GM06990 (cell line): ENCODE measurements at places on chromosomes 7 and 10.

- no peak for DNase-seq
Observed at GRCh38 chr10:86030312-86030711, 336.3 kb downstream of the GRID1 start.

DNA sequence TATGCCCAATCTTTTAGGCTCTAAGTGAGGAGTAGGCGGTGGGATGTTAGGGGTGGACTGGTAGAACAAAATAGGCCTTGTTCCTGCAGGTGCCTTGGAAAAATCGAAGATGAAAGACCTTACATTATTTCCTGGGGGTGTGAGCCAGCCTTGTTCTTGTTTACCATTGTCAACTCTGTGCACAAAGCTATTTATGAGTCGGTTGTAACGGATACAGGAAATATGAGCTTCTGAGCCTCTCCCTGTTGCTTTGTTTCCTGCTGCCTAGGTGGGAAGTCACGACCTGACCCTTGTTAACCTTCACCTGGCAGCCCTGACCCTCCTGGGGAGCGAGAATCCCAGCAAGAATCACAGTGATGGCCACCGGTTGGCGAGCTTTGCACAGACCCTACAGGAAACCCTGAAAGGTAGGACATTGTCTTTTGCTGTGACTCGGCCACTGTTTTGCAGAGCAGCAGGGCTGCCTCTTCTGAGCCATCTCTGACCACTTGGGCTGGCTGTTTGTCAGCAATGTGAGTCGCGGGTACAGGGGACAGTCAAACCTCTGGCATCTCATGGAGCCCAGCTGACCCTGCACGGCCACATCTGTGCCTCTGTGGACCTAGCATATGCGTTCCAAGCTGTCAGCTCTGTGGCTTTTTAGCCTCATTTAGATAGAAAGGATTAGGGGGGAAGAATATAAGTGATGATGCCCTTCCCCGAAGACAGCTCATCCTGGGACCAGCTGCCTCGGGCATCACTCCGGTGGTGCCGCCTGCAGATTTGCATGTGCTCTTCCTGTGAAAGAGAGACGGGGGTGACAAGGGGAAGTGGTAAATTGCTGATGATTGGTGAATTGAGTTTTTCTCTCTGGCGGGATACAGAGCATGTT, 102.1 kb upstream of the ANLN start:
- peak; percentile 29 for DNase-seq

DNA sequence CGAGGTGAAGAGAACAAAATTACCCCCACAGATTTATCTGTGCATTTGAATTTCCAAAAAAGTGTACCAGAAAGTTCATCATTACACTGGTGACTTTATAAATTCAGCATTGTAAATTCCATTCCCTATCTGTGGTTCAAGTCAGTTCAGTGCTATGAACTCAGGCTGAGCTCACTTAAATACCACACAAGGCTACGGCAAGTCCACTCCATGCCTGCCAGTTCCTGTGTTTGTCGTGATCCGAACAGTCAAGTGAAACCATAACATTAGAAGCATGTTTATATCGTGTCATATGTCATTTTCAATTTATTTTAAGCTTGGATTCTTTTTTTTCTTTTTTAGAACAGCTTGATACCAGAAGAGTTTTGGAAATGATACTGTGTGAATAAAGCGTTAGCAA, 14.8 kb downstream of the MBL2 start:
- no peak for DNase-seq

GRCh38 chr10:121862649-121863048, 65.2 kb downstream of the ATE1 start:
- DNase-seq: no peak

GRCh38 chr7:82044497-82045080, 274.7 kb upstream of the HGF start:
- DNase-seq: no peak

GRCh38 chr10:73247509-73248258, 629 bp upstream of the DNAJC9 start:
- DNase-seq: peak; percentile 8

- DNase-seq: no peak
Observed at GRCh38 chr10:23927576-23928325, 281.2 kb upstream of the KIAA1217 start.

DNA sequence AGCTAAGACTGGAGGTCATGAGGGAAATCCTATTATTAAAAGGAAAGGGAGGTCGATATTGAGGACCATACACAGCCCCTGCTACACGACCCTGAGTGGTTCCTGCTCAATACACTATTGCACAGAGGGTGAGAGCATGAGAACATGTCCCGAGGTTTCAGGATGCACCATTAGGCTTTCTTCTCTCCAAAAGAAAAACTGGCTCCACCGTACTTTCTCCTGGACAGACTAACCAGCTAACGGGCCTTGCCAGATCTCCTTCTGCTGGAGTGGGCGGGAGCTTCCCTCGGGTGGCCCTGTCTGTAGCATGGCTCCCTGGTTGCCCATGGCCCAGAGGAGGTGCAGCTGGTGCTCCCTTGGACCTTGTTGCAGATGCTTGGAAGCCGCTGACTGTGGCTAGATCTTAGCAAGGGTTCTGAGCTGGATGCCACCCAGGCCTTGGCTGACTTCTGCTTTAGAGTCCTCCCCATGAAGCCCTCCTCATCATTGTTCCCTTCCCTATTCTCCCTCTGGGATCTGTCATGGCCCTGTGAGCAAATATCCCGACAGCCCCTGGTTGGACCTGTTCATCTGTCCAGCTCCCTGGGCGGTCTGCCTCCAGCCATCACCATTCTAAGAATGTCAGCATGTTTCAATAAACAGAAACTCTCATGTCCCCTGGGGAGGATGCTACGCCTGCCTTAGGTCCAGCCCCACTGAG, 52.9 kb upstream of the SHH start:
- no peak for DNase-seq
